ENCODE measurements at places on chromosomes 11 and 22. TPM values are rescaled to one million over a fixed set of nuclear protein-coding genes. Genes with fewer than 3 reads are reported as not detected.

The CAVIN3 gene
- 8.5 TPM for total RNA-seq

The PYGM gene
- 0.08 TPM for total RNA-seq

The MUC2 gene
- total RNA-seq: not detected

The DGCR6 gene
- total RNA-seq: 2.6 TPM

The C11orf42 gene
- not detected for total RNA-seq

The MEI1 gene
- total RNA-seq: not detected

The PANX3 gene
- total RNA-seq: not detected

The OSBP2 gene
- 1.6 TPM for total RNA-seq

The SCUBE1 gene
- total RNA-seq: 0.05 TPM

The GRIA4 gene
- total RNA-seq: not detected

The LARGE2 gene
- 0.16 TPM for total RNA-seq

The OR5P2 gene
- total RNA-seq: not detected

The KDM4D gene
- total RNA-seq: 1.7 TPM

The KRTAP5-11 gene
- not detected for total RNA-seq

The HTR3A gene
- total RNA-seq: not detected

The RHBDD3 gene
- 33.4 TPM for total RNA-seq

The MCHR1 gene
- total RNA-seq: not detected

The SLC16A8 gene
- not detected for total RNA-seq

The OR51A2 gene
- total RNA-seq: not detected

The RRAS2 gene
- 32.3 TPM for total RNA-seq

The OR10D3 gene
- not detected for total RNA-seq

The ANGPTL5 gene
- not detected for total RNA-seq

The OR52L1 gene
- total RNA-seq: not detected

The CCDC116 gene
- not detected for total RNA-seq

The TRABD gene
- total RNA-seq: 30.2 TPM
